ENCODE measurements at places on chromosomes 3 and 15.
A peak's percentile ranks its signal among the peaks of the same experiment; 100 is the strongest.

GRCh38 chr3:151058740-151059139 lies 26.7 kb upstream of the MED12L start:
- DNase-seq: no peak

- no peak for DNase-seq
These were observed 15.3 kb upstream of the HERC1 start for GRCh38 chr15:63848879-63849551.

DNA sequence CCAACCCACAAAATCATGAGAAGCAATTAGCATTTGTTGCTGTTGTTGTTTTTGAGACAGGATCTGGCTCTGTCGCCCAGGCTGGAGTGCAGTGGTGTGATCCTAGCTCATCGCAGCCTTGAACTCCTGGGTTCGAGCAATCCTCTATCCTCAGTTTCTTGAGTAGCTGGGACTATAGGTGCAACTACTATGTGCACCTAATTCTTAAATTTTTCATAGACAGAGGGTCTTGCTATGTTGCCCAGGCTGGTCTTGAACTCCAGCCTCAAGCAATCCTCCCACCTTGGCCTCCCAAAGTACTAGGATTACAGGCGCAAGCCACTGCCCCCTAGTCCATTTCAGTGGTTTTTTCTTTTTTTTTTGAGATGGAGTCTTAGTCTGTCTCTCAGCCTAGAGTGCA lies 18.3 kb downstream of the PARP16 start:
- no peak for DNase-seq

DNA sequence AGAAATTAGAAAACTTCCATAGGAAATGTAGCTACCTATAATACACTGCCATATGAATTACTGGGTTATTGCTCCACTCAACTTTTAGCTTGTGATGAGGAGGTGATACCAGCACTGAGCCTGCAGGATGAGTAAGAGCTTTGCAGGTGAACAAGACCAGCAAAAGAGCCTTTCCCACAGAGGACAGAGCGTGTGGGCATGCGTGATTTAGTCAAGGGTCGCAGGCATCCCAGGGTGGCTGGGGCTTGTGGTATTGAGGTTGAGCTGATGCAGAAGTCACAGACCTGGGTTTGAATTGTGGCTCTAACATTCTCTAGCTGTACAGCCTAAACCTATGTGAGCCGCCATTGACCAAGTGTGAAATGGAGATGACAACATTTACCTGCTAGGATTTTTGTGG lies 5.6 kb downstream of the NRROS start:
- no peak for DNase-seq

GRCh38 chr15:45618813-45619212 lies 16.0 kb upstream of the SQOR start:
- no peak for DNase-seq

- no peak for DNase-seq
These were observed 30.4 kb downstream of the LSM3 start for GRCh38 chr3:14208977-14209394.

- no peak for DNase-seq
These were observed 7.2 kb upstream of the KCTD6 start for GRCh38 chr3:58484722-58485069.

DNA sequence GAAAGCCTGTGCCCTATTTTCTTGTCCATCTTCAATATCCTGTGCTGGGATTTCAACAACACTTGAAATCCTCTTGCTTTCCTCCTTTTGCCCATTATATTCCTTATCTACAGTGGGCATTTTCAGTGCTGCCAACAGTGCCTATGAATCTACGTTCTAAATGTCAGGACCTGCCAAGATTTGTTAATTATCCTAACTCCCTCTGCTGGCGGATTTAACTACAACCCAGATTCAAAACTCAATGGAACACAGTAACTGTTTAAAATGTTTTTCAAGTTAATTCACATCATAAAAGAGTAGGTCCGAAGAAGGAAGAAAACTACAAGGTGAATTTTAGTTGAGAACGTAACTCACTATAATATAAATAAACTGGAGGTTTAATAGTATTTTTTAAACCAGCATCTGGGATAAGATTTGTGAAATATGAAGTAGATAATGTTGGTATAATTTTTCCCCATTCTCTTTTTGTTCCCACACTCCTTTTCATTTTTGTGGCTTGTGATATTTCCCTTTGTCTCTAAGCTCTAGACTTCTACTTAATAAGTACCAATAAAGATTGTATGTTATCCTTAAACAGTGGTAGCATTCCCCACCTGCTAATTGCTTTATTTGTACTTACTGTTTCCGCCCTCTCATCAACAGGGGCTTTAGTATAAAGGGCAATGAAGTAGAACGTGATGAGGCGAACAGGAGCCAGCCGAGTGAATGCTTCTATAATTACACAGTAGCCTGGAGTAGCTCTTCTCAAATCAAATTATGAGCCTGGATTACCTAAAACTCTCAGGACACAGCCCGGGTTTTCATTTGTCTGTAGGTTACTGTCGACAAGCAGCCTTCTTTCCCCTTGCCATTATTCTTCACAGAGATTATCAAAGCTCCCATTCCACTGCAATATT lies 302.5 kb upstream of the ATP11B start:
- DNase-seq: no peak

DNA sequence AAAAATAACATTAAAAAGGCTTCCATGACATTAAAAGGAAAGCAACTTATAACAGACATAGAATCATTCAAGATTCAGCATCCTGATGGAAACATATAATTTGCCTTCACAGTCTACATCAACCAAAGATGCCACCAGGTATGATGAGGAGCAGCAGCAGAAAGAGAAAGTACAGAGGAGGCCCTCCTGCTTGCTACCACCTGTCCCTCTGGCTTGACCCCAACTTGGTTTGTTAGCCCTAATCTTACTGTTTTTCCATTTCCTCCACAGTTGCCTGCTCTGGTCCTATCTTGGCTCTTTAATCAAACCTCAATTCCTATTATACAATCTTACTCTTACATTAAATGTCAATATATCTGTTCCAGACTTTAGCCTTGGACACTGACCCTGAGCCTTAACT lies 171.3 kb downstream of the DPH6 start:
- no peak for DNase-seq

GRCh38 chr15:40323953-40324937 lies 753 bp downstream of the INAFM2 start:
- DNase-seq: no peak

- DNase-seq: no peak
These were observed 35.0 kb downstream of the GRAMD2A start for GRCh38 chr15:72162569-72162968.

GRCh38 chr3:194370753-194371152 lies 1.2 kb upstream of the LRRC15 start:
- DNase-seq: no peak

GRCh38 chr3:13707456-13707855 lies 158.5 kb downstream of the FBLN2 start:
- no peak for DNase-seq

GRCh38 chr3:130839813-130840212 lies 54.1 kb upstream of the ATP2C1 start:
- DNase-seq: no peak

DNA sequence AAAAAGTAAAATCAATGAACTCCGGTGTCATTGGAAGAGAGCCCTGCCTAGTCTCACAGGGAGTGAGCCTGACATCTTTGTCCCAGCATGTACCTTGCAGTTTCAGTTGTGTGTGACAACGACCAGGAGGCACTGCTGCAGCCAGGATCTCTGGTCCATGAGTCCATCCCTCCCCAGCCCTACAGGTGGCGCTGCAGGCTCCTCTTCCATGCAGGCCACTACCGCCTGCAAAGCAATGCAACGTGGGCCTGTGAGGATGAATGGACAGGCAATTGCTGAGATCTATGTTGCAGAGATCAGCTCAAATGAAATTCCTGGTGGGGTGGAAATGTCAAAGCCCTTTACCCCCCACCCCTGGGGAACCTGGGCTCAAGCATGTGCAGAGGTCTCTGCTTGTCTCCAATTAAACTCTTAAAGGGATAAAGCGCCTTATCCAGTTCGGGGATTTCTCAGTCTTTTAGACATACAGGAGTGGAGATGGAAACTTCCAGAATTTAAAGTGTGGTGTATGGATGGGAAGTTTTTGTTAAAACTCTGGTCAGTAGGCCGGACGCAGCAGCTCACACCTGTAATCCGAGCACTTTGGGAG lies 35.8 kb downstream of the TKT start:
- DNase-seq: peak; percentile 39

GRCh38 chr3:42511736-42512135 lies 9.3 kb downstream of the VIPR1 start:
- no peak for DNase-seq

DNA sequence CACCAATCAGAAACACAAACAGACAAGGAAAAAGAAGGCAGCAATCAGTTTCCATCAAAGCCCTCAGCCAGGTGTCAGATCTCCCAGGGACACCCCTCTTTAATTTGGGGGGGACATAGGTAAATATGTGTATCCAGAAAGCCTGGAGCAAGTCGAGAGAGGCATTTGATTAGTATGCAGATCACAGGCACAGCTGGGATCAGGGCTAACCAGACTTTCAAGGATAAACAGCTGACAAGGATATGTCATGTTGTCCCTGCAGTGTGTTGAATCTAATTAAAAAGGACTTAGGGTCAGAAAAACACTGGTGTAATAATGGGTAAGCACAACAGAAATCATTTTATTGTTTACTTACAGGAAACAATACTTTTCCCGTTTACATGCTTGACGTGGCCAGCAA lies 30.2 kb downstream of the NSMCE3 start:
- DNase-seq: no peak

DNA sequence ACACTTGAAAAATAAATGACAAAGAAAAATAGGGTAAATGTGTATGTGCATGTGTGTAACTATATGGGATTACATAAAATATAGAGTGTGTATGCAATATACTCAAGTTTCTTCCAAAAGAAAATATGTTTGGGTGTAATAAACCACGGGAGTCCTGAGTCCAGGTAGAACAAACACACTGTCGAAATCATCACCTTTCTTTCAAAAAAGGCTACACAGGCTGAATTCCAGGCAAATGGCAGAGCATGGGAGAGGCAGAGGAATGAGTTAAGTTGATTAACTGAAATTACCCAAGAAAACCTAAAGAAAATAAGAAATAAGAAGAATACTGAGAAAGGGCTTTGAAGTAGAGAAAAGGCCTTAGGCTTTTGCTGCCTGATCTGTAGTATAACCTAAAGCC lies 26.1 kb downstream of the CEP152 start:
- no peak for DNase-seq

DNA sequence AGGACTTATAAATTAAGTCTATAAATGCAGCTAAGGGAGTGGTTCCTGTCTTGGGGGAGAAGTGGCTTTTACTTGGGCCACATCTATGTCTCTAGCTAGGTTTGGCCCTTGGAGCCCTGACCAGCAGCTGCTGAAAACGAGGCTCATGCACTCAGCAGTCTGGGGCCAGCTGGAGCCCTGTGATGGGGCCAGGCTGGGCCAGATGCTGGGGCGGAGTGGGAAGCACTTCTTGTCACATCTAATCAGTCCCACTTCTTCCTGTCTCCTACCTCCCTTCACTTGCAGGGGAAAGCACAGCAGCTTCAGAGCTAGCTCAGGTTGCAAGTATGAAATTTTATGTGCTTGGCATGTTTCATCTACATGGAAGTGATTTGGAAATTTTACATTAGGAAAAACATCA lies 209.9 kb upstream of the ROPN1 start:
- DNase-seq: no peak

- no peak for DNase-seq
These were observed 1.2 kb downstream of the BLOC1S6 start for GRCh38 chr15:45588219-45588875.

DNA sequence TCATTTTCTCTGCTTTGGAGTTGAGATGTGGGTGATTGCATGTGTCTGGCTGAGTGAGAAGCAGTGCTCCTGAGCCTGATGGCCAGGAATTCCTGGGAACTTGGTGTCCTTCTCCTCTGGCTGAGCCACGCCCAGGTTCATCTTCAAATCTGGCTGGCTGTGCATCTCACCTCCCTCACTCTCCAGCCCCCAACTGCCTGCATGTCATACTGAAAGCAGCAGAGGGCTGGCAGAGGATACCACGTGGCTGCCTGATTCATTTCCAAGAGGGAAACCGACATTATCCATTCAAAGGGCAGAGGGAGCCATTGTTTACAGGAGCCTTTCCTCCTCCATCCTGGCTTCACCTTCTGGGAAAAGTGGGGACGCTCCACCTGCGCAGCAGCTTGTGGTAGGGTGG lies 57.4 kb downstream of the ABHD5 start:
- DNase-seq: no peak

- no peak for DNase-seq
These were observed 487.1 kb downstream of the LPP start for GRCh38 chr3:188641076-188641475.

DNA sequence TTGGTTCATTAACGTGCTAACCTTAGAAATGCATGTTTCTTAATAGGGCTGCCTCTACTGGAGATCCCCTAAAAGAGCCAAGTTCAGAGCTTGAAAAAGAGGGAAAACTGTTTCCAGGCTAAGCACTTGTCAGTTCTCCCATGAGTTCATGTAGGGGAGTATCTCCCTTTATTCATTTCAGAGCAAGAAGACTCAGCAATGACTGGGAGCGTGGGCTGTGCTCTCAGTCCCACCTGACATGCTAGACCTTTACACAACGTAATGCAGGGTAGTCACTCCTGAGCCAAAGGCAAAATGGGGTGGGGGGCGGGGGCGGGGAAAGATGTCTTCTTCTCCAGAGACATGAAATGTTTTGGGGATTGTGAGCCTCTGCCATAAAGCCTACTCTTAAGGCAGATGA lies 420.1 kb upstream of the MCTP2 start:
- no peak for DNase-seq

DNA sequence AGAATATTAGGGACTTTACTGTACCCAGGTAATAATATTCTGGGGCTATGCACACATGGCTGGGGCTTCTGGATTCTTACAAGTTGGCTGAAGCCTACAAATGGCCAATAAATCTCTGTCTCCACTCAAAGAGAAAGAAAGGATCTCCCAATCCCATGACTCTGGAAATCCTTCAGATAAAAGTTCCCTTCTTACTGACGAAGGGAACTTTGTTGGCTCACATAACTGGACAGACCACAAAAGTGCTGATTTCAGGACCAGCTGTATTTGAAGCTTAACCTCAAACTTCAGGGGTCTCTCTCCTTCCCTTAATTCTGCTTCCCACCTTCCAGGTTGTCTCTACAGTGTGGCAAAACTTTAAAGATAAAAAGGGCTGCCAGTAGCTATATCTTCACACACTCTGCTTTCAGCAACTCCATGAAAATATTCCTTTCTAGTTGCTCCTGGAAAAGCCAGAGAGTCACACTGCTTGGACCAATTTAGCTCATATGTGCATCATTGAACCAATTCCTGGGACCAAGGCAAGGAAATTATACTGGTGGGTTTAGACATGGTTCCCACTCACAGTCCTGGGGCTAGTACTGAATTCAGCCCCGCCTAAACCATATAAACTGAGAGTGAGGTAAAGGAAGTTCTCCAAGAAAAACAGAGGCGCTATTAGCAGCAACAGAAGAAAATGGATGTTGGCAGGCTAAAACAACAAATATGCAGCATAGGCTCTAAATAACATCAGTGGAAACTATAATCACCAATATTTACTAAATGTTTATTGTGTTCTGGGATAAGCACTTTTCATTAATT lies 290.0 kb upstream of the GADL1 start:
- DNase-seq: no peak

DNA sequence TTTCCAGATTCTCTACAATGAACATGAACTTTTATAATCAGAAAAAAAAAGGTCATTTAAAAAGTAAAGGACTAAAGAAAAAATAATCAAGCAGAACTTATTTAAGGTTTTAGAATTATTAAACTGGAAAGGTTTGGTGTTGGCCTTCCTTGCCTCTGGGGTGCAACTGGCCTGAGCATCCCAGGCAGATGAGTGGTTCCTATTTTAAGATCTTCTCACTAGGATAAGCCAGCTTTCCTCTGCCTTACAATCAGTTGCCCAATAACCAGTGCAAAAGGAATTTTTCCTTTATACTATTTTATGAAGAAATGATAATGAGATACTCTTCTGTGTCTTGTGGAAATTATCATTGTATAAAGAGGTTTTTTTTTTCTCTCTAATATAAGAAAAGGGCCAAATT lies 56.6 kb downstream of the SEC22A start:
- DNase-seq: no peak
